ENCODE measurements at places on chromosomes 6 and 20.

GRCh38 chr20:63172726-63173125 lies 43.2 kb downstream of the YTHDF1 start:
- no peak for DNase-seq

- DNase-seq: no peak
Observed at GRCh38 chr6:63425493-63425892, 105.7 kb upstream of the LGSN start.

GRCh38 chr6:144921206-144921975 lies 636.3 kb downstream of the UTRN start:
- DNase-seq: no peak

GRCh38 chr6:88662163-88662580 lies 301.2 kb downstream of the RNGTT start:
- no peak for DNase-seq

- no peak for DNase-seq
Observed at GRCh38 chr6:52415917-52416628, 4.1 kb upstream of the EFHC1 start.

GRCh38 chr6:28218312-28219248 lies 6.5 kb upstream of the ZSCAN9 start:
- peak; percentile 54 for DNase-seq

GRCh38 chr20:42018979-42019378 lies 400.8 kb upstream of the CHD6 start:
- no peak for DNase-seq

DNA sequence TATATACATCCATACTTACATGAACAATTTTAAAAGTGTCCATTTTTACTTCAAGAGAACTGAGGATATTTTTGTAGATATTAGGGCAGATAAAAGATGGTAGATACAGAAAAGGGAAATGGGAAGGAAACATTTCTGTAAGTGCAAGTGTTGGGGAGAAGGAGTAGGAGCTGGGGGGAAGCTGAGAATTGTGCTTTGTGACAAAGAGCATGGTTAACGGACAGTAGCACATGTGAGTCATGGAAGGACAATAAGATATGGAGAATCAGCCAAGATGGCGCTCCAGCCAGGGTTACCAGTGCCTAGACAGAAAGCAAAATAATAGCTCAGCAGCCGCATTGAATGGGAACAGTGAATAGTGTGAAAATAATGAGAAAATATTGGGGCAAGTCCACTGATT lies 12.7 kb upstream of the HLA-DRB1 start:
- no peak for DNase-seq

- DNase-seq: no peak
Observed at GRCh38 chr6:156752666-156753301, 24.4 kb upstream of the ARID1B start.

DNA sequence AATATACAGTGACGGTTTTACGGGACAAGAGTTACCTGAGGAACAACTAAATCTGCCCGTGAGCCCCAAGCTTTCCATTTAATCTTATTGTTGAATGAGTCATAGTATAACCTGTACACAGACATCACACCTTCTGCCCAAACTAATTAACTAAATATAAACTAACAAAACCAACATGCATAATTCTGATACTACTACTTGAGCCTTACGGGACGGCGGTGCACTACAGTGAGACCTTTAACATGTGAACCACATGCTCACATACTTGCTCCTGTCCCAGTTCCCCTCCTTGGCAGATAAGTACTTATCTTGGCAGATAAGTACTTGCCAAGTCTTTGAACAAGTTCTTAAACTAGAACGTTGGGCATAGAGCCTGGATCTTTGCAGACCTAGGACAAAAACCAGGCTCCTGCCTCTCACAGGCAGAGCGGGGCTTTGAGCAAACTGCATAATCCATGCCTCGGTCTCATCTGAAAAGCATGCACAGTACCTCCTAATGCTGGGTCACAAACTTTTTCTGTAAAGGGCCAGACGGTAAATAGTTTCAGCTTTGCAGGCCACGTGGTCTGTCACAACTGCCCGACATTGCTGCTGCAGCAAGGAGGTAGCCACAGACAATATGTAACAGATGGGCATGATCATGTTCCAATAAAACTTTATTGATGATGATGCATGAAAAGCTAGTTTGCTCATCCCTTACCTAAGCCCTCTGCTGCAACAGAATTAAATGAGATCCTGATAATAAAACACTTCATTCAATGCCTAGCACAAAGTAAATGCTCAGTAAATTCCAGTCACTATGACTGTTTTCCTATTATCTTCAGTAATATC lies 23.0 kb downstream of the ZNF217 start:
- no peak for DNase-seq

DNA sequence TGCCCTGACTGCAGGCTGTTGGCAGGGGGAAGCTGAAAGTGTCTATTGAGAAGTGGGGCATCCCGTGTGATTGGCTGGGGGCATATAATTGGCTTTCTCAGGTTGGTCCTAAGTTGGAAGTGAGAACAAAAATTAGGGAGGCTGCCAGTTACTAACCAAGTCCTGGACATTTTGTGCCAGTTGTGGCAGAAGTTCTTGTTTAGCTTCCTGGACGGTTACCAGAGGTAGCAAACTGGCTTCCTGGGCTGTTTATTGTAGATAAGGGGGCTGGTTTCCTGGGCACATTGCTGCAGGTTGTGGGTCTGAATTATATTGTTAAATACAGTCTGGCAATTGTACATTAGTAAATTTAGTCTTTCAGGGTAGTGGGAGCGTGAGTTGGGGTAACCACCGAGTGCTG lies 50.6 kb upstream of the SLC2A12 start:
- DNase-seq: no peak

DNA sequence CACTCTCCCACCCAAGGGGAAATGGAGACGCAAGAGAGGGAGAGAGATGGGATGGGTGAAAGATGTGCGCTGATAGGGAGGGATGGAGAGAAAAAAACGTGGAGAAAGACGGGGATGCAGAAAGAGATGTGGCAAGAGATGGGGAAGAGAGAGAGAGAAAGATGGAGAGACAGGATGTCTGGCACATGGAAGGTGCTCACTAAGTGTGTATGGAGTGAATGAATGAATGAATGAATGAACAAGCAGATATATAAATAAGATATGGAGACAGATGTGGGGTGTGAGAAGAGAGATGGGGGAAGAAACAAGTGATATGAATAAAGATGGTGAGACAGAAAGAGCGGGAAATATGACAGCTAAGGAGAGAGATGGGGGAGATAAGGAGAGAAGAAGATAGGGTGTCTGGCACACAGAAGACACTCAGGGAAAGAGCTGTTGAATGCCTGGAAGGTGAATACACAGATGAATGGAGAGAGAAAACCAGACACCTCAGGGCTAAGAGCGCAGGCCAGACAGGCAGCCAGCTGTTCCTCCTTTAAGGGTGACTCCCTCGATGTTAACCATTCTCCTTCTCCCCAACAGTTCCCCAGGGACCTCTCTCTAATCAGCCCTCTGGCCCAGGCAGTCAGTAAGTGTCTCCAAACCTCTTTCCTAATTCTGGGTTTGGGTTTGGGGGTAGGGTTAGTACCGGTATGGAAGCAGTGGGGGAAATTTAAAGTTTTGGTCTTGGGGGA lies 754 bp downstream of the TNF start:
- DNase-seq: peak; percentile 14

- DNase-seq: no peak
Observed at GRCh38 chr6:2718334-2719092, 32.2 kb downstream of the MYLK4 start.

- no peak for DNase-seq
Observed at GRCh38 chr20:6651016-6651415, 116.5 kb upstream of the BMP2 start.

- DNase-seq: no peak
Observed at GRCh38 chr20:15318682-15319081, 981.3 kb upstream of the FLRT3 start.

GRCh38 chr20:49160057-49160929 lies 27.8 kb downstream of the STAU1 start:
- no peak for DNase-seq

DNA sequence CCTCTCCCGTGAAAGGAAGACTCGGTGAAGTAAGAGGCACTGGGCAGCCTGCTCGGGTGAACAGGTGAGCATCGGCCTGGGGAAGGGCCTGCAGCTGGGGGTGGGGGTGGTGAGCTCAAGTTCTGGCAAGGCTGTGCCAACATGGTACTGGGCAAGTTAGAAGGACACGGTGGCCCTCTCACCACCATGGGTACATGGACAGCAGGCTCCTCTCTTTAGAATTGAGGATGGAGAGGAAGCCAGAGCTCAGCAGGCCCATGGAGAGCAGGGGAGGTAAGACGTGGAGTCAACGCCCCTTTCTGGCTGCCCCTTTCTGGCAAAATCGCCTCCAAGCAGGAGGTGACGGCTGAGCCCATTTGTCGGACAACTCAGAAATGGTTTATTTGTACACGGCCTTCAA lies 135.6 kb downstream of the ANKRD60 start:
- DNase-seq: no peak
